Activated T-cell treated with anti-CD3 and anti-CD28 coated beads, Interleukin-2, amount 50 U/mL, for 72 hours (primary cell): ENCODE measurements at places on chromosomes 2 and 18. TPM values are rescaled to one million over a fixed set of nuclear protein-coding genes. Genes with fewer than 3 reads are reported as not detected.

GRCh38 chr2:128310761-128311160 is 7.9 kb downstream of the HS6ST1 start:
- H3K36me3 ChIP-seq, result no peaks in the 10 kb centered on the region
- H3K4me1 ChIP-seq, result peaks cover 45% of the 10 kb centered on the region
- DNase-seq, result no peak
- no peak overlapping the region for H3K4me3 ChIP-seq
- H3K27me3 ChIP-seq, result no peaks in the 10 kb centered on the region

DNA sequence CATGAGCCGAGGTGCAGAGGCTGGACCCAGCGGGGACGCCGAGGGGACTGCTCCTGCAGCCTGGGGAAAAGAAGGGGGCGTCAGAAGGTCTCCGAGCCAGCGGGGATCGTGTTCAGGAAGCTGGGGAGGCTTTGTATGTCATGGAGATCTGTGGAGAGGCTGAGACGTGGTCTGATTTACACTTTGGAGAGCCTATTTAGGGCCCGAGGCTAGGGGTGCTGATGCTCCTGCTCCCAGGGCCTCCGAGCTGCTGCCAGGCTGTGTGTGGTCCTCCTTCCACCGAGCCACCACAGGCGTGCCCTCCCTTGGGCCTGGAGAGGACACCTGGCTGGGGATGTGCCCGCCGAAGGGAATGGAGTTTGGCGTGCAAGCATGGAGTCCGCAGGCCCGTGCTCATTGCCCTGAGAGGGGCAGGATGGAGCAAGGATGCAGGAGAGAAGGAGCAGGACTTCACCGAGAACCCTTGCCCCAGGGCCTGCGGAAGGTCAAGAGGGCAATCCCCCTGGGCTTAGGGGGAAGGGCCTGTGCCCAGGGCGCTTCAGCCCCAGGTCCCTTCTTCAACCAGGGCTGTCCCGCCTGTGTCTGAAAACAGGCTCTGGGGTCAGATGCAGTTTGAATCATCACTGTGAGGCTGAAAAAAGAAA is 252.5 kb downstream of the VAPA start:
- no peak for DNase-seq
- H3K27me3 ChIP-seq, result no peaks in the 10 kb centered on the region

DNA sequence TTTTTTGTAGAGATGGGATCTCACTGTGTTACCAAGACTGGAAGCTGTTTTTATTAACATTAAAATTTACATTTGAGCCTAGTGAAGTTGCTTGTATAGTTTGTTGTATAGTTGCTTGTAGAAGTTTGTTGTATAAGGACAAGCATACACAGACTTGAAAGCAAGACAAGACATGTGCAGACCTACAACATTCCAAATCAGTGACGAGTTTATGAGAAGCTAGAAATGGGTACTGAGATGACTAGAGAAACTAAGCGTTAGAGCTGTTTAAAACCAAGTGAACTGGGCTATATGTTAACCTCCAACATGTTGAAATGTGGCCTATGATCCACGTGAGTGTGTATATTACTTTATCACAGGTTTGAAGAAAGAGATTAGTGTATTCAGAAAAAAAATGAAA is 39.1 kb downstream of the ABCB11 start:
- H3K27ac ChIP-seq, result no peak overlapping the region
- H3K4me1 ChIP-seq, result no peaks in the 10 kb centered on the region
- H3K4me3 ChIP-seq, result no peak overlapping the region
- no peaks in the 10 kb centered on the region for H3K36me3 ChIP-seq
- DNase-seq, result no peak

GRCh38 chr2:30764021-30764800 is 43.0 kb downstream of the CAPN13 start:
- no peak for DNase-seq
- no peak overlapping the region for H3K27ac ChIP-seq
- H3K4me3 ChIP-seq, result no peak overlapping the region
- H3K4me1 ChIP-seq, result no peaks in the 10 kb centered on the region

DNA sequence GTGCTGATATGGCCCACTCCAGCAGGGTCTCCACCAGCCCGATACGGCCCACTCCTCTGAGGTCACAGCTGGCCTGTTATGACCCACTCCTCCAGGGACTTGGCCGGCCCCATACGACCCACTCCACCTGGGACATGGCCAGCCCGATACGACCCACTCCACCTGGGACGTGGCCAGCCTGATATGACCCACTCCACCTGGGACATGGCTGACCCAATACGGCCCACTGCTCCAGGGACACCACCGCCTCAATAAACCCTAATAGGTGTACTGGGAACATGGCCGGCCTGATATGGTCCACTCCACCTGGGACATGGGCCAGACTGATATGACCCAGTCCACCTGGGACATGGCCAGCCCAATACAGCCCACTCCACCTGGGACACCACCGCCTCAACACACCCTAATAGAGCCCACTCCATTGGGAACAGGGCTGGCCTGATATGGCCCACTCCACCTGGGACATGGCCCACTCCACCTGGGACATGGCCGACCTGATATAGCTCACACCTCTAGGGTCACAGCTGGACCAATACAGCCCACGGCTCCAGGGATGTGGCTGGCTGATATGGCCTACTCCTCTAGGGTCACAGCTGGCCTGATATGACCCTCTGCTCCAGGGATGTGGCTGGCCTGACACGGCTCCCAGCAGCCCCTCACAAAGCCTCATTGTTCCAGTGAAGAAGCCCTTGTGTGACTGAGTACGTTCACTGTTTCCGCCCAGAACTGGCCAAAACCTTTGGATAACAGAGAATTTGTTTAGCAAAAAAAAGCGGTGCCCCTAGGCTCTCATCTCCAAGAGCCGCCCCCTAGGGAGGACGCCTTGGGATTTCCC is 245.6 kb downstream of the HDAC4 start:
- no peak overlapping the region for H3K4me3 ChIP-seq
- H3K4me1 ChIP-seq, result peaks cover 9% of the 10 kb centered on the region
- H3K27me3 ChIP-seq, result no peaks in the 10 kb centered on the region
- H3K36me3 ChIP-seq, result peaks cover 9% of the 10 kb centered on the region
- DNase-seq, result no peak

DNA sequence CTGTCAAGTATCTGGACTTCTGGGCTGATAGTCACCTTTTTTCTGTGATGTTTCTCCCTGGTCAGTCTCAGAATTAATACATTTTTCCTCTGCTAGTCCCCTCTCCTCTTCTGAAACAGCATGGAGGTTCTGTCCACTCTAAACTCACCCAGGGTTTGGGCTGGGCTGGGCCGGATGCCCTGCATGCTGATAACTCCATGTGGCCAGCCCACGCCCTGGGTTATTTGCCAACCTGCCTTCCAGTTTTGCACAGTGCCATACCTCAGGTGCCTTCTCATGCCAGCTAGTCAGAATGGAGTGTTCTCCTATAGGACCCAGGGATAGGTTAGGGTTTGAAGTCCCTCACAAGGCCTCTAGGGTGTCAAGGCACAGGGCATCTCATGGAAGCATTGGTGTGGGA is 32.2 kb downstream of the MEX3C start:
- H3K27ac ChIP-seq, result no peak overlapping the region
- DNase-seq, result no peak
- H3K27me3 ChIP-seq, result no peaks in the 10 kb centered on the region
- H3K36me3 ChIP-seq, result no peaks in the 10 kb centered on the region

GRCh38 chr2:9001778-9002177 is 1.7 kb downstream of the MBOAT2 start:
- H3K4me1 ChIP-seq, result peaks cover 17% of the 10 kb centered on the region
- DNase-seq, result no peak
- no peak overlapping the region for H3K4me3 ChIP-seq
- no peaks in the 10 kb centered on the region for H3K36me3 ChIP-seq
- H3K27ac ChIP-seq, result no peak overlapping the region
- peaks cover 10% of the 10 kb centered on the region for H3K27me3 ChIP-seq

DNA sequence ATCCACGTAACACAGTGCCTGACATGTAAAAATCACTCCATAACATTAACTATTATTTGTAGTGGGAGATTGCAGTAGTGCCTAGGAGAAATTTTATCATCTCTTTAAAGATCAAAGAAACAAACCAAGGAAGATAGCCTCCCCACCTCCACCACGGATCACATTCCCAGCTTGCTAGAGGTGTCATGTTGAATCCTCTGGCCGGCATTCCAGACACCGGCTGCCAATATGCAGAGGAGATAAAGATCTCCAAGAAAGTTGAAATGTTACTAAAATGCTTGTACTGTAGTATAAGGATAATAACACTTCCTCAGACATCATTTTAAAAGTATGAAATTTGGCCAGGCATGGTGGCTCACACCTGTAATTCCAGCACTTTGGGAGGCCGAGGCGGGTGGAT is 6.1 kb upstream of the ATG16L1 start:
- H3K4me1 ChIP-seq, result peaks cover 55% of the 10 kb centered on the region
- no peak for DNase-seq
- H3K36me3 ChIP-seq, result no peaks in the 10 kb centered on the region
- H3K4me3 ChIP-seq, result no peak overlapping the region
- H3K27me3 ChIP-seq, result no peaks in the 10 kb centered on the region

Gene SMYD1
- total RNA-seq, result not detected
